Vagina (tissue), 2 donors: ENCODE measurements at places on chromosomes 2 and 18. TPM values are rescaled to one million over a fixed set of nuclear protein-coding genes. Genes with fewer than 3 reads are reported as not detected.

GRCh38 chr2:224030786-224031185 lies 8.3 kb downstream of the SERPINE2 start:
- H3K27ac ChIP-seq = no peak overlapping the region
- H3K36me3 ChIP-seq = no peaks in the 10 kb centered on the region
- no peaks in the 10 kb centered on the region for H3K27me3 ChIP-seq
- no peaks in the 10 kb centered on the region for H3K4me1 ChIP-seq

DNA sequence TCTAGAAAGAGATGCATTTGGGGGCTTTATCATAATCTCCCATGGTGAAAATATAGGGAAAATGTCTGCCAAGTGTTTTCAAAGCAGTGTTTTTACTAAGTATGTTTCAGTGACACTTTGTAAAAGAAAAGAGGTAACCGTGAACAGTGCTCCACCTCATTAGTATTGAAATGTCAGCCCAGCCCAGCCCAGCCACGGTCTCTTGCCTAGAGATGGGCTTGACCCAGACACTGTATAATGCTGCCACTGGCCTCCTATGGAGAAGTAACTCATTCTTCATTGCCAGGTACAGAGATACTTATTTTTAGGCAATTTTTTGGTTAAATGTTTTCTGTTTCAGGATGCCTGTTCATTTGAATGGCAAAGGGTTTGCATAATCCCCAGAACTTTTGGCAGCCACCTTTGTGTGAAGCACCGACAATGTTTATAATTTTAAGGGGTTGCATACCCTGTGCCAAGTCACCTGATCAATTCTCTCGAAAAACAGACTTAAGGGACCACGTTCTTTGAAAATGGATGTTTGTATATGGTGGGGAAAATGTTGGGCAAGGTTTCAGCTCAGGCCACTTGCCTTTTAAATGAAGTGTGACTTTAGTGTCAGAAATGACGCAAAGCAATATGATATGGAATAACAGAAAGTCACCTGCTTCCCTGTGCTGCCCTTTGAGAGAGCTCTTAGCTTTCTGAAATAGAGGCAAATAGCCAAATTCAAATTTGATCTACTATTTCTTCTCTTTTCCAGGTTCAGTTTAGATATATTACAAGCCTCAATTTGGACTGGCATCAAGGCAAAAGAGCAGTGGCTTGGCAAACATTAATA lies 314.5 kb upstream of the RGPD4 start:
- no peak for DNase-seq
- no peaks in the 10 kb centered on the region for H3K36me3 ChIP-seq
- no peaks in the 10 kb centered on the region for H3K27me3 ChIP-seq
- H3K27ac ChIP-seq = no peak overlapping the region
- no peaks in the 10 kb centered on the region for H3K4me1 ChIP-seq
- H3K4me3 ChIP-seq = no peak overlapping the region

DNA sequence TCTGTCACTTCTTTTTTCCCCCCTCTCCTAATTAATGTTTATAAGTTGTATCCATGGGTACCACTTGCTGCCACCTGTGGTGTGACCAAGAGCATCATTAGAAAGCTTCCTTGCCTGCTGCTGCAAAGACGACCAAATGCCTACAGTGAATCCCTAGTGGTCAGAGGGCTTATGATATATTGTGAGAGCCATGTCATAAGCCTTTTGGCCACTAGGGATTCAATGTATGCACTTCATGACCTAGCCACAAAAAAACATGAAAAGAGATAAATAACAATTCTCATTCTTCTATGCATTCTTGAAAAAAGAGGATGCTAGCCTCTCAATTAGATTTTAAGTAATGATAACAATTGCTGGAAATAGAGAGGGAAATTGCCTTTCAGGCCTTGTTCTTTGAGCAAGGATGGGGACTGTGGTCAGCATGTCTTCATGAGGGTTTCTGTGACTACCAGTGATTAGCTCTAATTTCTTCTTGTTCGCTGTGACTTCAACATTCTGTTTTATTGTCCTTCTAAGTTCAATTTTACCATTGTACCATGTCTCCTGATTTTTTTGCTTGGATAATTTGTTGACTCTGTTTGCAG lies 435.3 kb downstream of the TGIF1 start:
- no peaks in the 10 kb centered on the region for H3K36me3 ChIP-seq
- no peak overlapping the region for H3K27ac ChIP-seq
- H3K27me3 ChIP-seq = no peaks in the 10 kb centered on the region
- no peak for DNase-seq

GRCh38 chr18:30376515-30376914 lies 666.0 kb downstream of the DSC3 start:
- H3K4me1 ChIP-seq = no peaks in the 10 kb centered on the region
- no peak overlapping the region for H3K4me3 ChIP-seq
- no peaks in the 10 kb centered on the region for H3K27me3 ChIP-seq
- DNase-seq = no peak

GRCh38 chr2:46331109-46331766 lies 34.0 kb downstream of the EPAS1 start:
- no peaks in the 10 kb centered on the region for H3K27me3 ChIP-seq
- H3K4me1 ChIP-seq = peaks cover 99% of the 10 kb centered on the region
- no peak overlapping the region for H3K4me3 ChIP-seq

The REEP1 gene
- total RNA-seq = 13.5 TPM

DNA sequence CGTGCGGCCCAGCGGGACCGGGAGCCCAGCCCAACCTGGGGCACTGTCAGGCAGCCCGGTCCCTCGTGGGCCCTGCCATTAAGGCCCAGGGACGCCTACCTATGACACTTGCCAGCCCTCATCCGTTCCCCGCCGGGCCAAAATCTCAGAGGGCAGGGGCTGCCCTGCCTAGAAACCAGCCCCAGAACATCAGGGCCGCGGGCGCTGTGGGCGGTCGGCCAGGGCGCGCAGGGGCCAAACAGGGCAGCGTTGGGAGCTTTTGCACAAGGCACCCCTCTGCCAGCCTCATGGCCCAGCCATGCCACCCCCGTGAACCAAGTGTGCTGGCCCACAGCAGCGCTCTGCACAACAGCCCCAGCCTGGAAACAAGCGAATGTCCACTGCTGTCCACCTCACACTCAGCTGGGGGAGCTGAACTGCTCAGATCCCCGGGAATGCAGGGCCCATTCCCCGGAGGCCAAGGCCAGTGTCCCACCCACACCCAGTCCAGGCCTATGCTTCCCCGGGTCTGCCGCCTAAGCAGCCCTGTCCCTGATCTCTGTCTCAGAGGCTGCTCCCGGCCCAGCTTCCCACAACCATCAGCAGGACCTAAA lies 3.5 kb upstream of the NEURL3 start:
- DNase-seq = peak; percentile 82
- no peaks in the 10 kb centered on the region for H3K36me3 ChIP-seq
- peaks cover 24% of the 10 kb centered on the region for H3K4me1 ChIP-seq
- H3K27ac ChIP-seq = no peak overlapping the region

- peaks cover 39% of the 10 kb centered on the region for H3K4me1 ChIP-seq
- no peak overlapping the region for H3K4me3 ChIP-seq
- DNase-seq = peak; percentile 46
- no peaks in the 10 kb centered on the region for H3K36me3 ChIP-seq
These were observed 87.4 kb downstream of the COL6A3 start for GRCh38 chr2:237326266-237327171.

DNA sequence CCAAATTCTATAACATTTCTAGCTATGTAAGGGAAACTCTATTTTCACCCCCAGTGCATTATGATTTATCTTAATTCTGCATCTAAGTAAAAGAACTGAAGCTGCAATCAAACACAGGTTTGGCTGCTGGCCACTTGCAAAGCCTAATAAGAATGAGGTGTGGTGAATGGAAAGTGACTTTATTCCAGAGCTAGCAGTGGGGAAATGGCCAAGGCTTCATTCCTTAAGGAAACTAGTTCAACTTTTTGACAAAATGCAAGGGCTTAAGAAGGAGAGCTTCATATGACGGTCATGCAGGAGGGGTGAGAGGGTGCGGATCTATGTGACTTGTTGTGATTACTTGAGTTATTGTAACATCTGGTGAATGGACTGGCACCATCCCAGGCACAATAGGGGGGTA lies 1802.0 kb downstream of the SUCLG1 start:
- H3K36me3 ChIP-seq = no peaks in the 10 kb centered on the region
- no peak for DNase-seq
- no peak overlapping the region for H3K4me3 ChIP-seq

The ITGB6 gene
- 17.2 TPM for total RNA-seq

The ADAM23 gene
- total RNA-seq = 5.2 TPM

The CEP76 gene
- total RNA-seq = 8.6 TPM

- no peak overlapping the region for H3K27ac ChIP-seq
- no peak overlapping the region for H3K4me3 ChIP-seq
- H3K27me3 ChIP-seq = no peaks in the 10 kb centered on the region
- DNase-seq = no peak
- H3K36me3 ChIP-seq = no peaks in the 10 kb centered on the region
These were observed 105.4 kb downstream of the ACKR3 start for GRCh38 chr2:236675051-236675450.

The STPG4 gene
- total RNA-seq = 2.9 TPM

DNA sequence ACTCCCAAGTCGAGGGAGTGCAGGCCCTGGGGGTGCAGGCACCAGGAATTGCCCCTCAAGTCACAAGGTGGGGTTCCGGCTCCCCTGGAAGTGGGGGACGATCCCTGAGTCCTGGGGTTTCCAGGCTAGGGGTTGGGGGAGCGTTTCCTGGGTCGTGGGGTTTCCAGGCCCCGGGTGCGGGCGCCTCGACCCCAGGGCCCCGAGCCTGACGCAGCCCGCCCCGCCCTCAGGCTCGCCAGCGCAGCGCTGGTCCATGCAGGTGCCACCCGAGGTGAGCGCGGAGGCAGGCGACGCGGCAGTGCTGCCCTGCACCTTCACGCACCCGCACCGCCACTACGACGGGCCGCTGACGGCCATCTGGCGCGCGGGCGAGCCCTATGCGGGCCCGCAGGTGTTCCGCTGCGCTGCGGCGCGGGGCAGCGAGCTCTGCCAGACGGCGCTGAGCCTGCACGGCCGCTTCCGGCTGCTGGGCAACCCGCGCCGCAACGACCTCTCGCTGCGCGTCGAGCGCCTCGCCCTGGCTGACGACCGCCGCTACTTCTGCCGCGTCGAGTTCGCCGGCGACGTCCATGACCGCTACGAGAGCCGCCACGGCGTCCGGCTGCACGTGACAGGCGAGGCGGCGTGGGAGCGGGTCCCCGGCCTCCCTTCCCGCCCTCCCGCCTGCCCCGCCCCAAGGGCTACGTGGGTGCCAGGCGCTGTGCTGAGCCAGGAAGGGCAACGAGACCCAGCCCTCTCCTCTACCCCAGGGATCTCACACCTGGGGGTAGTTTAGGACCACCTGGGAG lies 12.0 kb downstream of the SIGLEC15 start:
- peaks cover 4% of the 10 kb centered on the region for H3K27me3 ChIP-seq
- H3K27ac ChIP-seq = no peak overlapping the region
- peak overlapping the region; percentile 7 for H3K4me3 ChIP-seq
- no peaks in the 10 kb centered on the region for H3K36me3 ChIP-seq

The BOLL gene
- total RNA-seq = not detected

DNA sequence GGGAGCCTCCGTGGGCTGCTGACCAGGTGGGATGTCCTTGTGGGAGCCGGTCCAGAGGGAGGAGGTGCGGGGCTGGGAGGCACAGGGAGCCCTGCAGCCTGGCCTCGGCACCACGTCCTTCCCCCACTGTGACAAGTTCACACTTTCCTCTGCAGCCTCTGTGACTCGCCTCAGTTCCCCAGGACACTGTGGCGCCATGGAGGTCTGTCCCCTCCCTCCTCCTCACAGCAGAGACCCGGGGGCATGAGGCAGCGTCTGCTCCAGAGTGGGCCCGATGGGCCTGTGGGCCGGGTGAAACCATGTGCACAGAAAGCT lies 27.3 kb upstream of the KCNG2 start:
- no peak for DNase-seq
- no peak overlapping the region for H3K4me3 ChIP-seq
- no peaks in the 10 kb centered on the region for H3K27me3 ChIP-seq
- H3K4me1 ChIP-seq = no peaks in the 10 kb centered on the region
- H3K27ac ChIP-seq = no peak overlapping the region

GRCh38 chr2:9473308-9473984 lies 905 bp upstream of the IAH1 start:
- peak overlapping the region; percentile 83 for H3K27ac ChIP-seq
- DNase-seq = no peak
- peak overlapping the region; percentile 54 for H3K4me3 ChIP-seq

DNA sequence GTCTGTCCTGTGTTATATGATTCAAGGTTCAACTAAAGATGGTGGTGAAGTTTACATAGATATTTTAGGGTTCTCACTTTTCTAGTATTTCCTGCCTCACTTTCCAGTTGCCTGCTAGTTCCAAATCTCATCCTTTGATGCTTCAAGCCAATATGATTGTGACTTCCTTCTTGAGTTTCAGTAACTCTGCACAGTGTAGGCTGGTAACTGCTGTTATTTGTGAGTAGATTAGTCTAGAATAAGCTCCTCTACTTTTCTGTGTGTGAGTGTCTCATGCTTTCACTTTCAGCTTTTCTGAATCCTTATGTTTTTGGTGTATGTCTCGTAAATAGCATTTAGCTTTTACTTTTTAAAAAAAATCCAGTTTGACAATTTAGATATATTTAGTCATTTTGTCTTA lies 42.6 kb downstream of the GALNT1 start:
- peaks cover 12% of the 10 kb centered on the region for H3K36me3 ChIP-seq
- H3K4me1 ChIP-seq = peaks cover 27% of the 10 kb centered on the region
- DNase-seq = no peak
- no peaks in the 10 kb centered on the region for H3K27me3 ChIP-seq
- no peak overlapping the region for H3K4me3 ChIP-seq
